ENCODE measurements at places on chromosomes 2 and 18.
A peak's percentile ranks its signal among the peaks of the same experiment; 100 is the strongest.

GRCh38 chr2:239444626-239445577, 44.1 kb upstream of the HDAC4 start:
- DNase-seq, result peak; percentile 65

GRCh38 chr2:44168681-44169154, at the start of gene PPM1B:
Gene PPM1B, plus strand, starts transcription at chr2:44168875. Its CDS starts 32,325 bp downstream, at chr2:44201200.
- DNase-seq, result peak; percentile 100

GRCh38 chr18:44938720-44939665, 258.3 kb downstream of the SETBP1 start:
- no peak for DNase-seq

DNA sequence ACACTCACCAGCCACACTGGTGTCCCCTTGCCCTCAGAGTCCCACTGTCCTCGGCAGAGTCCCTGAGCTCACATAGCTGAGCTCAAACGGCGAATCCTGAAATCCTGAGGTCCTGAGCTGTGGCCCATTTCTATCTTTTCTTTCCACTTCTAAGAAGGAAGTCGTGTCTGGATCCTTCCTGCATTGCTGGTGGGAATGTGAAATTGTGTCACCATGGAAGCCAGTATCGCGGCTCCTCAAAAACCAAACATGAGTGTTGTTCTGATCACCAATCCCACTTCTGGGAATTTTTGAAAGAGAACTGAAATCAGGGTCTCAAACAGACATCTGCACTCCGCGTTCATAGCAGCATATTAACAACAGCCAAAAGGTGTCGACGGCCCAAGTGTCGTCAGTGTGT, 244.7 kb downstream of the EIPR1 start:
- DNase-seq, result no peak

DNA sequence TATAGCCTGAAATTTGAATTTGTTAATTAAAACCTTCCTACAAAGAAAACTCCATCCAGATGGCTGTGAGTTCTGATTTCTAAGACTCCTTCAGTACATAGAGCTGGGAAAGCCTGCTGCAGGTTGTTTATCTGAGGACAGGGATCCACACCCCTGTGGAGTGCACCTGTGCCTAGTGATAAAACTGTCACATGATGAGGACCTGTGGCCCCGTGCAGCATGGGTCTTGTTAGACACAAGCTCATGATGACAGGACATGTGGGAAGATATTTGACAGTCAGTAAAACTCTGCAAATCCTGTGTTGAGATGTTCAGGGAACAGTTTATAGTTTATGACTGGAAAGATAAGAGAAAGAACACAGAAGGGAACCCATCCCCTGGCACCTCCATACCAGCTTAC, 133.2 kb upstream of the TMEM18 start:
- DNase-seq, result no peak

- DNase-seq, result no peak
These were observed 95.6 kb upstream of the KCNH7 start for GRCh38 chr2:162934191-162934590.

DNA sequence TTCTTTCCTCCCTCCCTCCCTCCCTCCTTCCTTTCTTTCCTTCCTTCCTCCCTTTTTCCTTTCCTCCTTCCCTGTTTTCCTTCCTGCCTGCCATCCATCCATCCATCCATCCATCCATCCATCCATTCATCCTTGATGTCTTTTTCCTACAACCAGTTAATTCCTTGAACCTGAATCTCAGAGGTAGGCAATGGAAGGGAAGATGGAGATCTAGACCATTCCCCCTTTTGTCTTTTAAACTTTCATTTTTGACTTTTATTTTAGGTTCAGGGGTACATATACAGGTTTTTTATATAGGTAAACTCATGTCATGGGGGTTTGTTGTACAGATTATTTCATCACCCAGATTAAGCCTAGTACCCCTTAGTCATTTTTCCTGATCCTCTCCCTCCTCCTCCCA, 97.4 kb downstream of the OSBPL6 start:
- no peak for DNase-seq

- DNase-seq, result no peak
These were observed 1156.6 kb downstream of the RPIA start for GRCh38 chr2:89848114-89848513.

DNA sequence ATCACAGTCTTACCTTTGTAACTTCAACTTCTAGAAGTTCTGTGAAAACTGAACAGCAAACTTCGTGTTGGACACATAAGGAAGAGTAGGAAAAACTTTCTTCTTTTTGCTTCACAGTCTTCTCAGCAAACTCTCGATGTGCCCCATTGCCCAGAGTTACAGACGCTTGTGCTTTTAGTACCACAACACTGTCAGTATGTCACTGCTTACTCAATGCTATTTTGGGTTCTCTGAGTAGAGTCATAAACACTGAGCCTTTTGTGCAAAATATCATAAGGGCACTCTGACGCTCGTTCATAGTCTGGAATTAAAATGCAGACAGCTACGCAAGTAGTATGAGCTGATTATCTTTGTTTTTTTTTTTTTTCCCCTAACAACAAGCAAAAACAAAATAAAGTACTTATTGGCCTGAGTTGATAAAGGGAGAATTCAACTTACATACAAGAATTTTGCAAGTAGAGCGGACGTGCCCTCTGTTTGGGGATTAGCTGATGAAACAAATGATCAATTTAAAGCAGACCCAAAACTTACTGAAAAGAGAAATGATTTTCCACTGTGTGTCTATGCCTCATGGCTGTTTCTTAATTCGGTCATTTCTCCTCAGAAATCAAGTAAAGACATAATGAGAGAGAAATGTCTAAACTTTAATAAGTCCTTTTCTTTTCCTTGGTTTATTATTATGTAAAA, at the start of gene CDH19:
Gene CDH19, minus strand, starts transcription at position 150 of the 687 bp plus-strand sequence. CDS start 31,886 bp downstream, outside the sequence.
- DNase-seq, result peak; percentile 3

Measured in occipital lobe (tissue), 3 donors.